Activated CD4-positive, alpha-beta T cell treated with anti-CD3 and anti-CD28 coated beads for 24 hours (primary cell): ENCODE measurements at places on chromosomes 4 and X.

- DNase-seq = no peak
These were observed 492.9 kb downstream of the INPP4B start for GRCh38 chr4:142353149-142353738.

GRCh38 chrX:75228854-75229253 is 45.0 kb upstream of the UPRT start:
- no peak for DNase-seq

GRCh38 chr4:150131581-150132228 is 53.5 kb downstream of the DCLK2 start:
- DNase-seq = no peak

DNA sequence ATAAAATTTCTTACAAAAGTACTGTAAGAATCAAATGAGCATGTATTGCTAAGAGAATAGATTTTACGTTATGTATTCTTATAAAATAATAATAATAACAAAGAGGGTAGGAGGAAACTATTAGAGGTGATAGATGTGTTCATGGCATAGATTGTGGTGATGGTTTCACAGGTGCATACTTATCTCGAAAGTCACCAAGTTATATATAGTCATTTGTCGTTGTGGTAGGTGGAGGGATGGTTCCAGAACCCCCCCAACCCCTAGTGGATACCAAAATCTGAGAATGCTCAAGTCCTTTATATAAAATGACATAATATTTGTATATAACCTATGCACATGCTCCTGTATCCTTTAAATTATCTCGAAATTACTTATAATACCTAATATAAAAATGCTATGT is 36.7 kb upstream of the H2AZ1 start:
- no peak for DNase-seq

GRCh38 chr4:169045862-169046584 is 36.0 kb upstream of the CBR4 start:
- DNase-seq = no peak

GRCh38 chr4:54566608-54567007 is 91.1 kb upstream of the KIT start:
- DNase-seq = no peak

- no peak for DNase-seq
These were observed 23.7 kb downstream of the TAPT1 start for GRCh38 chr4:16202598-16202997.

DNA sequence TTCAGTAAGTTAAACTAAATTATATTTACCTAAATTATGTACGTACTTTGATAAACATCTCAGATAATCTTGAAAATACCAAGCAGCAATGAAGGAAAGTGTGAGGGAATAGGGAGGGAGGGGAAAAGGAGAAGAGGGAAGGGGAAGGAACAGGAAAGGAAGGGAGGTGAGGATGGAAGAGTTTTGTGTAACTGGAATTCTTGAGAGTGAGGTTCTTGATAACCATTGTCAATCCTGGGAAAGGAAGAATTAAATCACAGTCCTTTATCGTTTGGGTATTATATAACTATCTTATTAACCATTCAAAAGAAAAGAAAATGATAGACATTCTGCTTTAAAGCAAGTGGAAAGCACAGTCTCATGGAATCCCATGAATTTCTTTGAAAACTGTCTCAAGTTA is 795.0 kb downstream of the CCSER1 start:
- DNase-seq = no peak

DNA sequence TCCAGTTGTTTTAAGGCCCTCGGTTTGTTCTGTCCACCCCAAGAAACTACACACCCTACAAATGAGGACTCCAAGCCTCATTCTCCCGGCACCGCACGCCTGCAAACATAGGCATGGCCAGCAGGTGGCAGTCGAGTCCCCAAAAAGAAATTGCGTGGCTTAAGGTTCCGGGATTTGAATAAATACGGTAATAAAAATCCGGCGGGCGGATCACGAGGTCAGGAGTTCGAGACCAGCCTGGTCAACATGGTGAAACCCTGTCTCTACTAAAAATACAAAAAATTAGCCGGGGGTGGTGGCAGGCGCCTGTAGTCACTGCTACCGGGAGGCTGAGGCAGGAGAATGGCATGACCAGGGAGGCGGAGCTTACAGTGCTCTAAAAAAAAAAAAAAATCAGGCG is 21.8 kb upstream of the CSF2RA start:
- peak; percentile 86 for DNase-seq

- DNase-seq = no peak
These were observed 69.8 kb downstream of the GAB1 start for GRCh38 chr4:143406523-143406922.
